Testis (tissue), 5 donors: ENCODE measurements at places on chromosomes 12 and 14.
A peak's percentile ranks its signal among the peaks of the same experiment; 100 is the strongest.

GRCh38 chr12:104329707-104330532, 26.4 kb downstream of the EID3 start:
- DNase-seq, result no peak

- DNase-seq, result no peak
Observed at GRCh38 chr12:89210277-89210676, 142.0 kb downstream of the DUSP6 start.

GRCh38 chr12:54012631-54013409, 4.0 kb downstream of the HOXC8 start:
- no peak for DNase-seq

- no peak for DNase-seq
Observed at GRCh38 chr12:4114986-4115385, 158.6 kb upstream of the CCND2 start.

- no peak for DNase-seq
Observed at GRCh38 chr12:6367969-6368892, 7.1 kb downstream of the SCNN1A start.

DNA sequence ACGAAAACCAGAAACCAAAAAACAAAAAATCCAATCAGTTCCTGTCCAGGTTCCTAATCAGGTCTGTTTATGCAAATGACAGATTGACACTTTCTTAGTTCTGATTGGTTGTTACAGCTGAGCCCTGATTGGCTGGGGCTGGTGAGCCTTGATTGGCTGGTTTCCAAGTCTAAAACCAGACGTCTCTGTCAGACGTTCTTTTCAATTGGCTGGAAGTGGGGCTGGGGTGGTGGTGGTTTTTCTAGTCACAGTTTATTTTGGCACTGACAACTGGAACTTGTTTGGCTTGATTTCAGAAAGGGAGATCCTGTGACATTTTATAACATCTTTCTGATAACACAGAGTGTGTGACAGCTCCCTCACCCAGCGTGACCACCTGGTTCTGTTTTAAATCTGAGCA, 36.1 kb upstream of the PRICKLE1 start:
- DNase-seq, result peak; percentile 58

- DNase-seq, result peak; percentile 58
Observed at GRCh38 chr12:50986966-50987737, 34.8 kb downstream of the HIGD1C start.

GRCh38 chr14:34548472-34548981, 9.0 kb upstream of the EAPP start:
- DNase-seq, result peak; percentile 9

- DNase-seq, result no peak
Observed at GRCh38 chr12:32489070-32489469, 89.7 kb downstream of the FGD4 start.

DNA sequence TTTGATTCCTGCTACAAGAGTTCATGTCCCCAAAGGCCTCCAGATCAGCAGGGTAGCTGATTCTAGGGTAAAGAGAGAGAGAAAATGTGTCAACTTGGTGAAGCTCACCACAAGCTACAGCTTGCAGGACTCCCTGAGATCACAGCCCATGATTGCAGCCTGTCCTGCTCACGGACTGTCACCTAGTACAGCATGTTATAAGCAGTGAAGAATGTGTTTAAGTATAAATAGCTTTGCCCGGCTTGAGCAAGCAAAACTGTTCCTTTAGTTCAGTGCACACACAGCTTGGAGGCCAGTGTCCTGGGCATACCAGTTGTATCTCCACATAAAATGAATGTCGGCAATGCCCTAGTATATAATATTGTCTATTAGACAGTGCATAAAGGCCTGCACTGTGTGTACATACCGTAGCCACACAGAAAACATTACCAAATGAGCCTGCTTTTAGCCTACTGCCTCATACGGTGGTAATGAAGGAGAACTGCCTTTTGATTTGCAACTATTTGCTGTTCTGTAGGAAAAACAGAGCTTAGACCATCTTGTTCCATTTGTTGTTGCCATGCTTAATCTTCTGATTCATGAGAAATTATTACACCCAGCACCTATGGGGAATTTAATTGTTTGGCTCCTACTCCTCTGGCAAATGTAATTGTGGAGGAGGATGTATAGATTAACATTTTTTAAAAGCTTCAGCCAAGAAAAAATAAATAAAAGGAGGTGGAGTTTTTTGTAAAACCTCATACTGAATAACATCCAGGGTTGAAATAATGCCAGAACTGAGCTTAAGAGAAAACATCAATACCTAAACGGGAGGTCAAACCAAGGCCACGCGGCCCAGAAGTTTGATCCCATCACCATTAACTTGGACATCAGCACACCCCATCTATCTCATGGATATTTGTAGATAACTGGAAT, 108.1 kb upstream of the G2E3 start:
- DNase-seq, result no peak

GRCh38 chr14:35368583-35369392, 35.8 kb downstream of the NFKBIA start:
- DNase-seq, result no peak

DNA sequence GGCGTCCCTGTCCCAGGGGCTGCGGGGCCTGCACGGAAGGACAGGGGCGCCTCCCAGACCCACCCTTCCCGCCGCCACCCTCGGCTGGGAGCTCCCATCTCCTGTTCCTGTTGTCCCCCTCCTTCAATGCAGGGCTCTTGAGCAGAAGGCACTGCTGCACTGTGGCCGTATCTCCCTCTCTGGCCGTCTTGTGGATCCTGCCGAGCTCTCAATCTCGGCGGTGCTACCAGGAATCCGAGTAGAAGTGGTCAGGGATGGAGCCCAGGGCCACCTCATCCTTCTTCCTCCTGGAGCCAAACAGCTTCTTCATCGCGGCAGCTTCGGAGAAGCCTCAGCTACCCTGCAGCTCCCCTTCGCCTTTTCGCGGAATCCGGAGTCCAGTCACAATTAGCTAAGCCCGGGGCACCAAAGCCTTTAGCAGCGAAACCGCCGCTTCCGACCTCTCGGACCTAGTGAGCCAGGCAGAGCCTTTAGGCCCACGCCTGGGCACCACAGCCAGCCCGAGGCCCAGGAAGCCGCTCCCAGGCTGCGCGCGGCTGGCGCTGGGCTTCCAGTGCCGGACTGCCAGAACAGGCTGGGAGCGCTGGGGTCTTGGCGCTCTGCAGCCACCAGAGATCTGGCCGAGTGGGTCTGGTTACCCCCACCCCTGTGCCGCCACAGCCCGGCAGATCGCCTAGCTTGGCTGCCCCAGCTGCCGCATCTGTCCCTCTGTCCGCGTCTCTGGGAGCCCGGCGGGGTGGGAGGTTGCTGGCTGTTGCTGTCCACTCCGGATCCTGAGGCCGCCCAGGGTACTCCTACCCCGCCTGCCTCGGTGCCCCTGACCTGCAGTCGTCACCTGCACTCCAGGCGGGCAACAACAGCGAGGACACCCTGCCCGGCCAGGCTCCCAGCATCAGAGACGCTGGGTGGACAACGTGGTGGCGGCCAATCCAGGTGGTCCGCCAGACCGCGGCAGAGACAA, 69.1 kb downstream of the ASCL4 start:
- DNase-seq, result no peak

GRCh38 chr12:23446746-23447145, 502.7 kb downstream of the SOX5 start:
- DNase-seq, result no peak

DNA sequence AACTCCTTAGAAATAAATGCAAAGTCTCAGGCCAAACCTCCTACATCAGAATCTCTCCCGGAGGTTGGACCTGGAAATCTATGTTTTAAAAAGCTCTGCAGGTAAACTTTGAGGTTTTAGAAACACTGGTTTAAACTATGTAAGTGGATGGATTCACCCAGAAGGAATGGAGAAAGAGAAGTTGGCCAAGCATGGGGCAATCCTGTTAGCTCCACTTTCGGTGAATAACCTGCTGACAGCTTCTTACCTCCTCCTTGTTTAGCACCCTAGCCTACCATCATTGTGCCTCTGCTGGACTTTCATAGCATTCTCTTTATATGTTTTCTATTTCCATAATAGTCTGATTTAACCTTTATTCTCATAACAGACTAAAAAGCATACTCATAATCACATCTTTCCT, 3.0 kb upstream of the ARHGDIB start:
- no peak for DNase-seq
